ENCODE measurements at places on chromosomes 4 and X.

- no peak for DNase-seq
These were observed 217.6 kb downstream of the ZNF674 start for GRCh38 chrX:46327566-46328115.

DNA sequence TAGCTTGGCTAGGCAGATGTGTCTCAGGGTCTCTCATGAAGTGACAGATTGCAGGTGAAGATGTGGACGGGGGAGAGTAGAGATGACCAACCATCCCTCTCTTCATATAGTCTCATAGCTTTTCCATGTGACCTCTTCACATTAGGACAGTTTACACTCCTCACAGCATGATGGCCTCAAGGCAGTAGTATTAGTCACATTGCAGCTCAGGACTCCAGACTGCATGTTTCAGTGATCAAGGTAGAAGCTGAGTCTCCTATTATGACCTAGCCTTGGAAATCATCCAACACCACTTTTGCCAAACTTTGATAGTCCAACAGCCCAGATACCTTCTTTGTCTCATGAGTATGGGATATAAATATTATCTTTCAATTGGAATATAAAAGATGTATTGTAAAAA, 147.7 kb downstream of the GASK1B start:
- no peak for DNase-seq

DNA sequence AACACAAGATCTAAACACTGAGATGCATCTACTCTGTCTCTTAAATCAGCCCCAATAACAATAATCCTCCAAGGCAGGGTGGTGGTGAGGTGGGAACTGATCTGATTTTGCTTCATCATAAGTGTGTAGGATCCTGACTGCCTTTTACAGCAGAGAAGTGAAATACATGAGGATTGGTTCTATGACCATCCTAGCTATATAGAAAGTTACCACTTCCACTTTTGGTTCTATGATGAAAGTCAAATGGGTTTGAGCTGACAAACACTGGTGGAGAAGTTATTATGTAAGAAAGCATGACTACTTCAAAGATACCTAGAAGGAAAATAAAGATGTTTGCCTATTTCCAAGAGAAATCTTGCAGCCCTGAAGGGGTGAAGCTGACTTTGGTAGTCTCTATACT, 181.6 kb downstream of the NKX6-1 start:
- no peak for DNase-seq

GRCh38 chr4:165248102-165248501, 40.7 kb downstream of the KLHL2 start:
- DNase-seq = no peak

DNA sequence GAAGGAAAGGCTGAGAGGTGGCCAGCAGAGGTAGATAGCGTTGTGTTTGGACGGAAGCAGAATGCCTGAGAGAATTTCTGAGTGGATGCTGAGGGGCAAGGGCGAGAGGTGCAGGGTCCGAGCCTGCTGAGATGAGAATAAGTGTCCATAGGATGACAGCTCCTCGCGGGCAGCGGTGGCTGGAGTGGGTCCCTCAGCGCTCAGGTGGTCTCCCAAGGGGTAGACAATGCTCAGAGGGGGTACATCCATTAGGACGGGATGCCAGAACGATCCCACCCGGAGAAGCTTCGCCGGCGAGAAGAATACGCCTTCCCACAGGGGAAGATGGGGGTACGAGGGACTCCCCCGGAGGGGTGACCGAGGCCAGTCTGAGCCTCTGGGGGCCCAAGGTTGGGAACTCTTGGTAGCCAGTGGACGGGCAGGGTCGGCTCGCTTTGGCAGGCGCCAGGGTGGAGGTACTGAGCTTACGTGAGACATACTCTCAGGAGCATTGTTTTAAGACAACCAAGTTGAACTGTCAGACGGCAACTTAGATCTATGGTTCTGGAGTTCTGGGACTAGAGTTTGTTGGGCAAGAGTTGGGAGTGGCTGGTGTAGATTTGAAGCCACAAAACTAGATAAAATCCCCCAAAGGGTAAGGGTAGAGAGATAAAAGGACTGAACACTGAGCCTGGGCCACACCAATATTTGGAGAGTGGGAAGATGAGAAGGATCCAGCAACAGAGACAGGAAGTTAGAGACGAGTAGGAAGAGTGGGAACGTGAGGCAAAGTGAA, 15.8 kb downstream of the BRCC3 start:
- DNase-seq = no peak
